CD4-positive, alpha-beta memory T cell (primary cell): ENCODE measurements at places on chromosomes 6 and 20. TPM values are rescaled to one million over a fixed set of nuclear protein-coding genes. Genes with fewer than 3 reads are reported as not detected.

Gene TXLNB
- total RNA-seq, result 1.6 TPM

Gene UNC5CL
- total RNA-seq, result 6.2 TPM

Gene BPIFB4
- total RNA-seq, result not detected

Gene HLA-A
- total RNA-seq, result 2,115 TPM

Gene ENPP1
- 0.52 TPM for total RNA-seq

Gene OR2H2
- not detected for total RNA-seq

Gene CDH22
- not detected for total RNA-seq

Gene RIPOR2
- 432 TPM for total RNA-seq

Gene SLC52A3
- not detected for total RNA-seq

Gene GSTA3
- total RNA-seq, result not detected

Gene BMP7
- not detected for total RNA-seq

Gene SSTR4
- total RNA-seq, result not detected

Gene ID4
- not detected for total RNA-seq

Gene BLCAP
- 87.5 TPM for total RNA-seq

Gene ERVFRD-1
- total RNA-seq, result not detected

Gene FOXS1
- total RNA-seq, result not detected

Gene TBC1D32
- total RNA-seq, result 13.2 TPM

Gene PLCB4
- not detected for total RNA-seq

Gene FAM83D
- 1.5 TPM for total RNA-seq

Gene SRMS
- total RNA-seq, result not detected

Gene ATP6V1G2
- total RNA-seq, result 6.0 TPM

Gene TRIM38
- total RNA-seq, result 37.7 TPM

Gene VSX1
- total RNA-seq, result not detected

Gene TMEM200A
- total RNA-seq, result 1.1 TPM

Gene THBD
- 0.29 TPM for total RNA-seq

Gene HUS1B
- 0.78 TPM for total RNA-seq

Gene GSTA1
- total RNA-seq, result not detected

Gene MROH8
- 1.4 TPM for total RNA-seq

Gene OR2W1
- total RNA-seq, result not detected

Gene EEF1A2
- 0.36 TPM for total RNA-seq

Gene CFAP61
- total RNA-seq, result not detected

Gene CD40
- total RNA-seq, result 2.9 TPM

Gene TINAG
- not detected for total RNA-seq

Gene WFDC10B
- total RNA-seq, result not detected
